ENCODE measurements at places on chromosomes 11 and 22.

- DNase-seq, result no peak
Measured at GRCh38 chr22:22078329-22078728, 95.7 kb upstream of the TOP3B start.

- no peak for DNase-seq
Measured at GRCh38 chr11:67422891-67423290, 5.4 kb upstream of the RPS6KB2 start.

GRCh38 chr11:66473167-66473566 is 6.5 kb downstream of the PELI3 start:
- no peak for DNase-seq

GRCh38 chr11:61963016-61963281 is 4.5 kb downstream of the FTH1 start:
- DNase-seq, result no peak

DNA sequence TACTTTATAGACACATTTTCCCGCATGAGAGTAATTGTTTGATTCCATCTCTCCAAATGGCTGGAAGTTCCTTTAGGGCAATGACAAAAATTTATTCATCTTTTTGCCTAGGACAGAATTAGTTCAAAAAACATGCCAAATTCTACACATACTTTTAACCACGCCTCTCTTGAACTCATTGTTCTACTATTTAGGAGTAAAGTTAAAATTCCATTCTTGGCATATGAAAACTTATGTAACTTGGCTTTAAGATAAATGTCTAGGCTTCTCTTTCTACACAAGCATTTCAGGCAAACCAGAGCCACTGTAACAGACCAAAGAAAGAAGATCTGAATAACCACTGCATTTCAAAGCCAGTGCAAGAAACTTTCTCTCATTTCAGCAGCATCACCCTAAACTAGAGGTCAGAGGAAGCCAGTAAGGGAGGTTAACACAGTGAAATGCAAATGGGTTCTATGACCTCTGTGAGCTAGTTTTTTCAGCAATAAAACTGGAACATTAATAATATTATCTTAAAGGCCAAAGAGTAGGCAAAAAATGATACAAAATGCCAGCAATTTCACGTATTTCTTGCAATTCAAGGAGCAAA is 73.0 kb downstream of the RSF1 start:
- no peak for DNase-seq

- no peak for DNase-seq
Measured at GRCh38 chr11:61092280-61092766, 10.0 kb upstream of the CD5 start.

DNA sequence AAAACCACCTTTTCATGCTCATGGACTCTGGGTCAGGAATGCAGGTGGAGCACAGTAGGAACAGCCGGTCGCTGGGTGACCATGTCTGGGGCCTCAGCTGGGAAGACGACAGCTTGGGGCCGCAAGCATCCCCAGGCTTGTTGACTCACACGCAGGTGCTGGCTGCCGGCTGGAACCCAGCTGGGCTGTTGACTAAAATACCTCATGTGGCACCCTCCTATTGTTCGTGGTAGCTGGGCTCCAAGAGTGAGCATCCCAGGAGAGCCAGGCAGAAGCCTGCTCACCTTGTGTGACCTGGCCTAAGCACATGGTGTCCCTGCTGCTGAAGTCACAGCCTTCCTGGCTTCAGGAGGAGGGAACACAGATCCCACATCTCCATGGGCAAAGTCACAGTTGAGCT is 9.4 kb downstream of the DPP3 start:
- DNase-seq, result no peak

DNA sequence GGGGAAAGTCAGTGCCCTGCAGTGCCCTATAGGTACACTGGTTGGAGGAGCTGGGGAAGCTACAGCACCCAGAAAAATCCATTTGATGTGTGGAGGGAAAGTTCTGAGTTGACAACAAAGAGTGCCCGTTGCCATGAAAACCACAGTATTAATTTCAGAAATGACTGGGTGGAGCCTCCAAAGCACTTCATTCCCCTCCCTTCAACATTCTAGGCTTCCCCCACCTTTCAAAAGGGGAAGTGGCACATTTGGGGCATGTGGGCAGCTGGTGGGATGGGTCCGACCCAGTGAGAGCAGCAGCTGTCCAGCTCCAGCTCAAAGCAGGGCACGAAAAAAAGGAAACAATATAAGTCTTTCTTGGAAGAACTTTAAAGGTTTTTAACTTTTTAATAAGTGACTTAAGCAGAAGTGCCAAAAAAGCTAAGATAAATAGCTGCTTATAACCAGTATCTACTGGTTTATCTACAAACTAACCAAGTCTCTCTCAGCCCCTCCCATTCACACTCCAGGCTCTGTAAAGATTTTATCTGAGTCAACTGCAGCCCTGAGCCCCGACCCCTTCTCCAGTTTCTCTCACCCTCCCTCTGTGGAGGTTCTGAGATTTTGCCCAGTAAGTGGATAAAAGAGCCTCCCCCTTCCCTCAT is 9.0 kb upstream of the AHNAK start:
- no peak for DNase-seq

DNA sequence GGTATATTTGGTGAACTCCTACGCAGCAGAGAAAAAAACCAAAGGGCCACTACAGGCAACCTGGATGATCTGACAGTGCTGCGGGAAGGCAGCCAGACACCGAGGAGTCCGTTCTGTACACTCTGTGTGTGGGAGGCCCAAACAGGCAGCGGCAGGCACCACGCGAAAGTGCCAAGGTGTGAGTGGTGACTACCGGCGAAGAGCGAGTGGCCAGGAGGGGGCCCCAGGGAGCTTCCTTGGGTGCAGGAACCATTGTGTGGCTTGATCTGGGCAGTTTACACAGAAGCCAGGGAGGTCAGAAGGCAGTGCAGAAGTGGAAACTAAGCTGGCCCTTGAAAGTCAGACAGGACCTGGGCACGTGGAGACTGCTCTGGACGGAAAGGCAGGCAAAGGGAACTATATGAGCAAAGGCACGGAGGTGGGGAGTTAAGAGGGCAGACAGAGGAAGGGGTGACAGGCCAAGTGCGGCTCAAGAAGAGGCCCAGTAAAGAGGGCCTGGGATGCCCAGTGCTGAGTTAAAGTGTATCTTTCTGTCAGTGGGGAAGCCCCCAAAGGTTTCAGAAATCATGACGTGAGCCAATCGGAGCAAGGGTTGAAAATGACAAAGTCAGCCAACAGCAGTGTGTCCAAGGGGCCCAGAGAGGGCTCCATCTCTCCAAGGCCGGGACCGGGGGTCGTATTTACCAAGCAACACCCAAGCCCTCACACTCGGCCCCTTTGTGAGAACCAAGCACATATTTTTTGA is 10.6 kb downstream of the TMEM184B start:
- peak; percentile 72 for DNase-seq

- no peak for DNase-seq
Measured at GRCh38 chr22:37633089-37633624, 6.3 kb upstream of the SH3BP1 start.

GRCh38 chr22:21766691-21767462 is 31.3 kb upstream of the YPEL1 start:
- DNase-seq, result no peak

DNA sequence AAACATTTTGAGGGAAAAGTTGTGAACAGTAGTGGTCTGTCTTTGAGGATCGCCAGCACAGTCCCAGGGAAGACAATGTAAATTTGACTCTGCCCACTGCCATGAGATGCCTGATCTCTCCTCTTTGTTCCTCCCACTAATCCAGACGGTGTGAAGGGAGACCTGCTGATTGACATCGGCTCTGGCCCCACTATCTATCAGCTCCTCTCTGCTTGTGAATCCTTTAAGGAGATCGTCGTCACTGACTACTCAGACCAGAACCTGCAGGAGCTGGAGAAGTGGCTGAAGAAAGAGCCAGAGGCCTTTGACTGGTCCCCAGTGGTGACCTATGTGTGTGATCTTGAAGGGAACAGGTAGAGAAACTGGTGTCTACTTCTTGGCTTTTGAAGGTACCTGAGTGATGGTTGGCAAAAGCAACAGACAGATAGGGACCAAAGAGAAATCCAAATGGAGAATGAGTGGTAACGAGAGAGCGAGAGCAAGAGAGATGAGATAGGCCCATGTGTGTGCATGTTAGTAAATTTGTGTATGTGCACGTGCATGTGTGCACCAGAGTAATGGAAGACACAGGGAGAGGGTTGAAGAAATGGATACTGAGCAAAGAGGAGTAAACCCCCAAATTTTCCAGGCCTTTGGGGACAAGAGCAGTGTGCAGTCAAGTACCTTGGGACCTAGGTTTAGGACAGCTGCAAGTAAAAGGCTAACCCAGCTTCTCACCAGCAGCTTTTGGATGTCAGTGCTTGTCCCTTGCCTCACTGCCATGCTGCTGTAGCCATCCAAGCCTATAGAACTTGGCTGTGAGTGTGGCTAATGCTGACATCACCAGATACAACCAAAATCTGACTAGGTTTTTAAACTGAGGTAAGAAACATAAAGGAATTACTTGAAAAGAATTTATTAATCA is 1.9 kb downstream of the NNMT start:
- DNase-seq, result no peak

DNA sequence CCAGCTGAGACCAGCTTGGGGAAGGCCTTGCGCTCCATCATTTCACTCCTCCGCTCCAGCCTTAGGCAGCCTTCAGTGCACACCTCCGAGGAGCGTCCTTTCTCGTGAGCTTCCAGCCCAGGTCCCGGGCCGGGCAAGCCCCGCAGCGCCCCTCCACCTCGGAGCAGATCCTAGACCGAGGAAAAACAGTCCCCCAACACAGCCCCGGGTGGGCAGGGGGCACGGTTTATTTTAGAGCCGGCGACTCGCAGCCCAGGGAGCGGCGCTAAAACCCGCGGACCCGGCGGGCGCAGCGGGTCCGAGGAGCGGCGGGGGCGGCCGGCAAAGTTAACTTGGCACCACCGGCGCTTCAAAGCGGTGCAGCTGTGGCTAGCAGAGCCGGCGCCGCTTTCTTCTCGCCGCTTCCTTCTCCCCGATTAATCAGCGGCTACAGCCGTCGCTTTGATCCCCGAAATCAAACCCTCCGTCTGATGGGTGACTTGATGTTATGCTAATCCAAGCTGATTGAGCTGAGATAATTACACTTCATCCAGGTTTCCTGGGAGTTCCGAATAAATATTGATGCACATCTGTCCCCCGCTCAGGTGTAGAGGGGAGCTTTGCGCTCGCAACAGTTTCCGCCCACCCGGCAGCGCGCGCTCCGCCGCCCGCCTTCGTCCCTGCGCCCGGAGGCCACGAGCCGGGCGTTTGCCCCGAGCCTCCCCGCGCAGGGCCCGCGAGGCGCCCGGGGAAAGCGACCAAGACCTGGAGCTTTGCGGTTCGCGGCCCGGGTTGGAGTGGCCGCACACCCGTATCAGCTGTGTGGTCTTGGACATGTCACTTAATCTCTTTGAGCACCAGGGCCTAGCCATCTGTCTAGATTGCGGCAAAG is 192.7 kb downstream of the BUD13 start:
- no peak for DNase-seq

DNA sequence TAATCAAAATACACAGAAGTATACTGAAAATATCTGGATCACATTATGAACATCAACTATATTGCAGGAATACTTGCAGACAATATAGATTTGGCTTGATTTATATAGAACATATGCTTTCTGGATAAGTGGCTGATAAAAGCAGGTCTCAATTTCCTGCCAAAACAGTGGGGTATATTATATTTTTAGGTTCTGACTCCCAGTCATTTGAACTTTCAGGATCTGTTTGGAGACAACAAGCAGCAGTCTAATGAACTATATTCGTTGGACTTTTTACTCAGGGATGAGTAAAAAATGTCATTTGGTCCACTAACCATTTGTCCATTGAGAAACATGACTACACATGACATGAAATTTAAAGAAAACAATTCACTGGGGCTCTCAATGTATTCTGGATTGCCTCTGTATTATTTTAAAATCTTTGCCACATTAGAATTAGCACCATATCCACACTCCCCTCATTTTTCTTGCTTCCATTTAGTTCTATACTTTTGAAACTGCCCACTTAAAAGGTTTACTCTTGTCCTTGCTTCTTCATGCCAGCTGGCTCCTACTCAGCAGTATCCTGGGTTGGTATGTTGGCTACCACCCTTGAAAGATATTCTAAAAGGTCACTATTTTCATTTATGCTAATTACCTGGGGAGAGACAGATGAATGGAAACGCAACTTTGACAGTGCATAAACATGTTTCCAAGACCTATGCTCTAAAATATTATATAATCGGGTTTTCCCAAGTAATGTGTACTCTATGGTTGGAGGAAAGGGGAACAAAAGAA is 153.0 kb downstream of the APOL5 start:
- DNase-seq, result no peak

- no peak for DNase-seq
Measured at GRCh38 chr22:32018056-32018455, 25.0 kb upstream of the SLC5A1 start.

GRCh38 chr11:415640-416041 is 842 bp upstream of the SIGIRR start:
- no peak for DNase-seq

- no peak for DNase-seq
Measured at GRCh38 chr22:26970809-26971394, 313.5 kb downstream of the MIAT start.
